ENCODE measurements at places on chromosomes 5 and 9. TPM values are rescaled to one million over a fixed set of nuclear protein-coding genes. Genes with fewer than 3 reads are reported as not detected.

IL13 gene
- total RNA-seq: not detected

PGM5 gene
- total RNA-seq: 7.5 TPM

NOP16 gene
- total RNA-seq: 8.3 TPM

SOHLH1 gene
- total RNA-seq: not detected

SPATA31E1 gene
- total RNA-seq: not detected

FREM1 gene
- total RNA-seq: 72.7 TPM

C7 gene
- total RNA-seq: 52.8 TPM

DOLK gene
- 9.8 TPM for total RNA-seq

PCDHGA1 gene
- total RNA-seq: not detected

PTGR1 gene
- total RNA-seq: 829 TPM

FYB1 gene
- total RNA-seq: 184 TPM

DNA sequence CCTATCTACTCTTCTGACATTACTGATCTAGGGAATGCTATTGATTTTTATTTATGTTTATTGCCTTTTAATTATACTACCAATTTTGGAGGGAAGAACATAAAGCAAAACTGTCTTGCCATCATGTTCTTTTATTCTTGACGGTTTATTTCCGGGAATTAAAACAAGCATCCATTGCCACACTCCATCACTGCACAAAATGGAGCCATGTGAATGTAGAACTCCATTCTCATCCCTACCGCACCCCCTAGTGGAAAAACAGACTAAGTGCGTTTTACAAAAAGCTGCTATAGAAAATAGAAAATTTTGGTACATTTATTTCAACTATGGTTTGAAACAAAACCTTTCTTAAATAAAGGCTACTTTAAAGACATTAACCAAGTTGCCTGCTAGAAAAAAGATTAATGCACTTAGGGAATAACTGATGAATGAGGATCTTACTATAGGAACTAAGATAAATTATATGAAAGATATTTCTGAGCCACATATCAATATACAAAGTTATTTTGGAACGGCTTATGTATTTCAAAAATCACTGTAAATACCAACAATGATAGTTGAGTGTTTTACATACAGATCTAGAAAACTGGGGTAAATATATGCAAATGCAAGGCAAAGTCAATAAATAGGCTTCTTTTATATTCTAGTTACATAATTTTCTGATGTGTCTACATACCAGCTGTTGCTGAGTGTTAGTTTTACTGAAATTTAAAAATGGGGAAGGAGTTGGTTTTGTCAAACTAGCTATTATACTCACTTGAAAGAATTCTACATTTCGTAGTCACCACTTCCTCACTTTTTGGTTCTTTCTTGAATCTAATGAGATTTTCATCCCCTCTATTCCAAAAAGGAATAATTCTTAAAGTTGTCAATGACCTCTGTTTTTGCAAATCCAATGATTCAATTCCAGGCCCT lies 26.5 kb downstream of the OXCT1 start:
- DNase-seq: no peak

DNA sequence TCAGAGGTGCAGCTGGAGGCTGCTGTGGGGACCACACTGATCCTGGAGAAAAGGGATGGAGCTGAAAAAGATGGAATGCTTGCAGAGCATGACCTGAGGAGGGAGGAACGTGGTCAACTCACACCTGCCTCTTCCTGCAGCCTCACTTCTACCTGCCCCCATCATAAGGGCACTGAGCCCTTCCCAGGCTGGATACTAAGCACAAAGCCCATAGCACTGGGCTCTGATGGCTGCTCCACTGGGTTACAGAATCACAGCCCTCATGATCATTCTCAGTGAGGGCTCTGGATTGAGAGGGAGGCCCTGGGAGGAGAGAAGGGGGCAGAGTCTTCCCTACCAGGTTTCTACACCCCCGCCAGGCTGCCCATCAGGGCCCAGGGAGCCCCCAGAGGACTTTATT lies 5.9 kb upstream of the SLC6A7 start:
- DNase-seq: no peak

DNA sequence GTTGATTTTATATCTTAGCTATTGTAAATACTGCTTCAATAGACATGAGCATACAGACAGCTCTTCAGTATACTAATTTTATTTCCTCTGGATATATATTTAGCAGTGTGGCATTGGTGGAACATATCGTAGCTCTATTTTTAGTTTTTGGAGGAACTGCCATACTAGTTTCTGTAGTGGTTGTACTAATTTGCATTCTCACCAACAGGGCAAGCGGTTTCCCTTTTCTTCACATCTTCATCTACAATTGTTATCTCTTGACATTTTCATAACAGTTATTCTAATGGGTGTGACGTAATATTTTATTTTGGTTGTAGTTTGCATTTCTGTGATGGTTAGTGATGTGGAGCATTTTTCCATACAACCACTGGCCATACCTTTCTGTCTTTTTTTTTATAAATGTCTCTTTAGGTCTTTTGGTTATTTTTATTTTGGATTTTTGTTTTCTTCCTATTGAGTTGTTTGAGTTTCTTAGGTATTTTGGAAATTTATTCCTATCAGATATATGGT lies 32.5 kb downstream of the TAF11L14 start:
- DNase-seq: no peak

DNA sequence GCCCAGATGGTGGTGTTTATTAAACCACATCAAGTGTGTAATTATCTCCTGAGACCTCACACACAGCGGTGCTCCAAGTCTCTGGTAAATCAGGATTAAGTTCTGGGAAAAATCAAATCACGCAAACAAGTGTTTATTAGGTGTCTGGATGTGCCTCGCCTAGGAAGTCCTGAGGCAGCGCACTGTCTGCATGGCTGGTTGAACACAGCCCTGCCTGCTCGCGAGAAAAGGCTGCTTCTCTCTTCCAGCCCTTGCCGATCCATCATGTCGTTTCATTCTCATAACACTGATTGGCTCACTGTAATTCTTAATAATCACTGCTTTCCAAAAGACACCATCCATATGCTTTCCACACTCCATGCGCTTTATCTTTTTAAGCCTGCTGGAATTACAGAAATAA lies 229.6 kb upstream of the DAP start:
- no peak for DNase-seq

DNA sequence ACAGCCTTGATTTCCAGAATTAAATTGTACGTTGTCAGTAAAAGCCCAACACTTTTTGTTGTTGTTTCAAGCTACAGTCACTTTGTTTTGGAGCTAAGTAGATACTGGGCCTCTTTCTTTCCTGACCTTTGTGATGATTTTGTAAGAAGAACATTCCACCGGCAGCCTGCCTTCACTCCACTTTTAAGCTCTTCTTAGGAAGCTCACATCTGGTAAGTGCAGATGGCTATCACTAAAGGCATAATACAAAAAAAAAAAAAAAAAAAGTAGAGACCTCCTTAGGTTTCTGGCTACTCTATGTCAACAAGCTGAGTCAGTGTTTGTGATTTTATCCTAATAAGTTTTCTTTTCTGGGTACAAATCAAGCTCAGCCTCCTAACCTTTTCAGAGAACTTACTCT lies 1922.1 kb upstream of the WWC1 start:
- no peak for DNase-seq

DNA sequence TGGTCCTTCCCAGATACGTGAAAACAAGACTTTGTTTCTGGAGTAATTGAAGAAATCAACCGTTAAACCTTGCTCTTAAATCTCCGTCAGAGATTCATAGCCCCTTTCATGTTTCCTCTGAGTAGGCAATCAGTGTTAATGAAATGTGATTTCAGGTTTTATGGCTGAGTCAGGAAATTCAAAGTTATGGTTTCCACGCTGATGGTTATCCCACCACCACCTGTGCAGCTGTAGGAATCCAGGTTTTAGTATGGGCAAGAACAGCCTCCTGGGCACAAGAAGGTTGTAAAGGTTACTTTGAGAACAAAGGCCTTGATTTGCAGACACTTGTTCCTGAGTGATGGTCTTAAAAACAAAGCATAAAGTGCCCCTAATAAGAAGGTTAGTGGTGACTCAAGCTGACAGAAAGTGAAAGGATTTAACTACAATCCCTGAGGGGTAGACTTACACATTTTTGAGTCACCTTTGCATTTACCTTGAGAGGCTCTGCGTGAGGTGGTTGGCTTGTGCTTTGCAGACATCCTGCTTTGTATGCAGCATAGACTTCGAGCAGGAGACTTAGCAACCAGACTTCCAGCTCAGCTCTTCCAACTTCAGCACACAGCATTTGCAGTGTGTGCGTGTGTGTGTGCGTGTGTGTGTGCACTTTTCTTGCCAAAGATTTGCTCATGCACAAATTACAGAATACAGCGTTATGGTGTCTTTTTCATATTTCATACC lies 159.6 kb downstream of the TLE4 start:
- DNase-seq: no peak

DNA sequence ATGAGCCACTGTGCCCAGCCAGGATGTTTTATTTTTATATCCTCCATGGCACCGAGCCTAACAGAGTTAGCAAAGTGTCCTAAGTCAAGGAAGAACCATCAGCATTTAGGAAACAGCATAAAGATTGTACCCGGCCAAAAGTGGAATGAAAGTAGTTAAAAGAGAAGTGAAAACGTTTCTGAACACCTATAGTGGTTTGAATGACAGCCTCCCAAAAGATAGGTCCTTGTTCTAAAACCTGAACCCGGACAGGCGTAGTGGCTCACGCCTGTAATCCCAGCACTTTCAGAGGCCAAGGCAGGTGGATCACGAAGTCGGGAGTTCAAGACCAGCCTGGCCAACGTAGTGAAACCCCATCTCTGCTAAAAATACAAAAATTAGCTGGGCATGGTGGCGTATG lies 37.4 kb downstream of the ZFAND5 start:
- DNase-seq: no peak

DNA sequence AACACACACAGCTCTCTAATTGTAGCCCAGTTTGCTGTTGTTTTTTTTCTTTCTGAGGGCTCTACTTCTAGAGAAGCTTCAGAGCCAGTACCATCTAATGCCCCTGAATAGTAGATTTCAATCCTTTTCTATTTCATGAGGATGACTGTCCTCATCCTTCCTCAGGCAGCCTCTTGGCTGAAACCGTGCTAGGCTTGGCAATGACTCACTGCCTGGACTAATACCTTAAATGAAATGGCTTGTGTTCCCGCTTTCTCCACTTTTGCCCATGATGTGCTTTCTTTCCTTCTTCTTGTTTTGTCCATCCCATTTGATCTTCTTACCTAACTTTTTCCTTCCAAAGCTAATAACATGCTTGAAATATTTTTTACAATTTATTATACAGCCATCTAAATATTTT lies 80.1 kb downstream of the ITGA1 start:
- no peak for DNase-seq

- DNase-seq: no peak
These were observed 16.9 kb downstream of the ADAMTSL1 start for GRCh38 chr9:18490641-18491370.

DNA sequence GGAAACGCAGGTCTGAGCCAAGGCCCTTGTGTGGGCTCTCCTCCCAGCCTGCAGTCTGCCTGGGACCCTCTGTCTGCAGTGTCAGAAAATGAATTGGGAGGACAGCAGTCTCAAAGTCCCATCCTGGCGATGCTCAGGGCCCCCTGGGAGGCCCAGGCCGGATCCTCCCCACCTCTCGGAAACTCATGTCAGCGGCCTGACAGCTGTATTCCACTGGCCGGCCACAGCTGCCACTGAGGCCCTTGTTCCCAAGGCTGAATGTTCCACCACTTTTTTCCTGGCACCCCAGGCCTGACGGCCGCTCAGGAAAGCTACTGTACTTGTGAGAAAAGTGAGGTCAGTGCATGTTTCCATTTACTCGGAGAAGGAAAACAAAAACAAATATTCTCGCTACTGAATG lies 180.0 kb downstream of the FGF18 start:
- no peak for DNase-seq

DNA sequence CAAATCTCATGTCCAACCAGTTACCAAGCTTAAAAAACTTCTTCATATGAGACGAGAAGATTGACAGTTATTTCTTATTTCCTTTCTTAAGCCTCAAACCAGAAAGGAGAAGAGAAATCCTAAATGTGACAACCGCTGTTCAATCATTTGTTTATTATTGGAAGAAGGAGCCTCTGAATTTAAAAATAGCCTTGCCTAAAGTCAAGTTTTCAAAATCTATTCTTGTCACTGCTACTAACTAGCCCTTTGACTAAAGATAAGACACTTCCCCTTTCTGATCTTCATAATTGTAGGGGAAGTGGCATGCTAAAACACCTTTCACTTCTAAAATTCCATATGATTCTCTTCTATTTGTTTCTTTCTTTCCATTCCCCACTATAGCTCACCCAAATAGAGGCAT lies 106.2 kb upstream of the EMB start:
- DNase-seq: no peak

DNA sequence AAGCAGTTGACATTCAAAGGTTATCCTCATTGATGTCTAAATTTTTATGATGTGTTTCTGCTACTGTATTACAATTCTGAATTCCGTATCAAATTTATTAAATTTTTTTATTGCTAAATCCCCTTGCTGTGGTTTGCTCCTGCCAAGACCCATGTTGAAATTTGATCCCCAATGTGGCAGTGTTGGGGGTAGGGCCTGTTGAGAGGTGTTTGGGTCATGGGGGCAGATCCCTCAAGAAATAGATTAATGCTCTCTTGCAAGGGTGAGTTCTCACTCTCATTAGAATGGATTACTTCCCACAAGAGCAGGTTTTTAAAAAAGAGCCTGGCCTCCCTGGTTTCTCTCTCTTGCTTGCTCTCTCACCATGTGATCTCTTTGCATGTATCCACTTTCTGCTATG lies 434.5 kb upstream of the POU5F2 start:
- no peak for DNase-seq

- no peak for DNase-seq
These were observed 15.7 kb downstream of the NREP start for GRCh38 chr5:111741278-111741677.
